Activated naive CD4-positive, alpha-beta T cell treated with Interleukin-2 at 50 U/mL for 16 hours (primary cell): ENCODE measurements at places on chromosomes 5 and 9.

DNA sequence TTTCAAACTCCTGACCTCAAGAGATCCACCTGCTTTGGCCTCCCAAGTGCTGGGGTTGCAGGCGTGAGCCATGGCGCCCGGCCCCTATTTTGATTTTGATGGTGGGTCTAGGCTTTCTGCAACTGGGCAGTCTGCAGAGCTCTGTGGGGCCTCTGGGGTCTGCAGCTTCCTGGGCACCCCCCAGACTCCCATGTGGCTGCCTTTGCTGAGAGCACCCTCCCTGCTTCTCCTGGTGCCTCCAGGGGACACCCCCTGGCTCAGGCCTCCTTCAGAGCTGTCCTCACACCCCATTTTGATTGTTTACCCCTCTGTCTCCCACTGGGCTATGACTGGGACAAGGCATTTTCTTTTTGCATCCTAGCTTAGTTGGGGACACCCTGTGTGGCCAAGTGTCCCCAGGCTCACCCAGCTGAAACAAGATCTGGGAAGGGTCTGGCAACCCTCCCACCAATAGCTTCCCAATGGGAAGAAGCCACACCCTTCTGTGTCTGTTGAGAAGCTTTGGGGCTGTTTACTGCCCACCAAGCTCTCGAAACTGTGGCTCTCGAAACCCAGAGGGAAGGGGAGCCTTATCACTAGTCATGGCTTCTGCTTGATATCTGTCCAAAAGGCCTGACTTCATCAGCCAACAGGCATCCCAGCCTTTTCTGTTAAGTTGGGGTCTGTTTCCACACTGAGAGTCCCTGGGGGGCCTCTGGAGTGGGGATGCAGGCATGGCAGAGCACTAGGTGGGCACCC lies 204.4 kb upstream of the IER5L start:
- no peak for DNase-seq

- no peak for DNase-seq
These were observed 292.5 kb downstream of the SH3GL2 start for GRCh38 chr9:17871213-17871890.

GRCh38 chr5:163436515-163436914 lies 880 bp upstream of the CCNG1 start:
- no peak for DNase-seq

- no peak for DNase-seq
These were observed 591.7 kb downstream of the ZNF608 start for GRCh38 chr5:124154714-124155113.

DNA sequence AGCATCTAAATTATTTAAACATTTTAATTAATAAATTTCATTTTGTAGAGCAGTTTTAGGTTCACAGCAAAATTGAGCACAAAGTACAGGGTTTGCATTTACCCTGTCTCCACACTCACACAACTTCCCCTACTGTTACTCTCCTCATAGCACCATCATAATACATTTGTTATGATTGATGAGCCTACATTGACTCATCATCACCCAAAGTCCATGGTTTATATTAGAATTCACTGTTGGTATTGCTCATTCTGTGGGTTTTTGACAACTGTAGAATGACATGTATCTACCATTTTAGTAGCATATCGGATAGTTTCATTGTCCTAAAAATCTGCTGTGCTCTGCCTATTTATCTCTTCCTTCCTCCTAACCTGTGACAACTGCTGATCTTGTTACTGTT lies 411.1 kb upstream of the MPDZ start:
- DNase-seq, result no peak

DNA sequence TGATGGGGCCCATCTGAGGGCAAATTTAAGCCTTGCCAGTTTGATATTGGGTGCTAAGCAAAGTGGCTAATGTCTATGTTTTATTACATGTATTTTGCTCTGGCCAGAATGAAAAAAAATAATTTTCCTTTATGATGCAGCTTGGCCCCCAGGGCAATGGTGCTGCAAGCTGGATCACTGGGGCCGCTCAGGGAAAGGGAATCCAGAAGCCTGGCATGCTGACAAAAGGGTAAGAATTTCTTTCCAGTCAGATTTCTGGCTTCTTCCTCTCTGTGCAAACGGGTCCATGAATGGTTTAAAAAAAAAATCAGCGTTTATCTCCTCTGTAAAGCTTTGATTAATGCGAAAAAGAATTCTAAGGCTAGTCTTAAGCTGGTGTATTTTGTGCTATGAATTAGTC lies 138.4 kb downstream of the MAPKAP1 start:
- no peak for DNase-seq

DNA sequence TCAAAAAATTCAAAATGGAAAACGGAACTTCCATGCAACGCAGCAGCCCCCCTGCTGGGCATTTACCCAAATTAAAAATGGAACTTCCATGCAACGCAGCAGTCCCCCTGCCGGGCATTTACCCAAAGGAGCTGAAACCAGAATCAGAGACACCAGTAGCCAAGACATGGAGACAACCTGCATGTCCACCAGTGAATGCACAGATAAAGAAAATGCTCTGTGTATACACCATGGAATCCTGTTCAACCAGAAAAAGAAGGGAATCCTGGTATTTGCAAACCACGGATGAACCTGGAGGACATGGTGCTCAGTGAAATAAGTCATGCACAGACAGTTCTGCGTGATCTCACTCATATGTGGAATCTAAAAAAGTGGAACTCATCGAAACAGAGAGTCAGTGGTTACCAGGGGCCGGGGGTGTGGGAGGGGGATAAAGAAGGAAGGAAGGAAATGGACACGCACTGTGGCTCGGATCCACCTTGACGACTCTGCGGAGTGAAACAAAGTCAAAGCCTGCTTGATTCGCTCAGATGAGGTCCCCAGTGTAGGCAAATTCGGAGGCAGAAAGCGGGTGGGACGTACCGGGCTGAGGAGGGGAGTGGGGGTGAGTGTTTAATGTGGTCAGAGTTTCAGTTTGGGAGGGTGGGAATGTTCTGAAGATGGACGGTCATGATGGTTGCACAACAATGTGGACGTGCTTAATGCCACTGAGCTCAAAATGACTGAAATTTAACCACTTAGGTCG lies 40.2 kb upstream of the EXOC3 start:
- peak; percentile 36 for DNase-seq

- DNase-seq, result no peak
These were observed 284.3 kb downstream of the TAF11L14 start for GRCh38 chr5:17918373-17919104.

DNA sequence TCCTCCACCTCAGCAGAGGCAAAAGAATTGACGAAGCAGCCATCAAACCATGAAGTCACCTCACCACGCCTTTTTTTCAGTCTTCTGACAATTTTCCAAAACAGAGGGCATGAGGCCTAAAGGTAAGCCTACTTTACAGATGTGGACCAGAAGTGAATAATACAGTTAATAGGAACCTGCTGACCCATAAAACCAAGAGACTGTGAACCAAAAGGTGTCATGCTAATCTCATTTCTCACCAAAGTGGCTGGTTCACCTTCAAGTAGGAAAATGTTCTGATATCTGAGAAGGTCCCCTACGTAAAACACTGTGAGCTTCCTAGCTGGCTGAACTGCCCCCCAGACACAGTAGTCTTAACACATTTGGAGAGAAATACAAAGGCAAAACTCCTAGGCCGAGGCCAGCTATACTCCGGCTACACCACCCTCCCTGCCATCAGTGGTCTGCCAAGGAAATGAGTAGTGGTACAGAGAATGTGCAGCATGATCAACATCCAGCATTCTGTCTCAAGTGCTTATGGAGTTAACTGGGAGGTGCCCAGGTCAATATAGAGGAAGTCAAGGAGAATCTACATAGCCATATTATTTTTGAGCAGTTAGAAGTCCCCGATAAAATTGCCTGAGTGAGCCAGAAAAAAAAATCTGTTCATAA lies 19.3 kb upstream of the F2RL2 start:
- no peak for DNase-seq

- DNase-seq, result no peak
These were observed 129.7 kb downstream of the YIPF5 start for GRCh38 chr5:144040615-144041305.

DNA sequence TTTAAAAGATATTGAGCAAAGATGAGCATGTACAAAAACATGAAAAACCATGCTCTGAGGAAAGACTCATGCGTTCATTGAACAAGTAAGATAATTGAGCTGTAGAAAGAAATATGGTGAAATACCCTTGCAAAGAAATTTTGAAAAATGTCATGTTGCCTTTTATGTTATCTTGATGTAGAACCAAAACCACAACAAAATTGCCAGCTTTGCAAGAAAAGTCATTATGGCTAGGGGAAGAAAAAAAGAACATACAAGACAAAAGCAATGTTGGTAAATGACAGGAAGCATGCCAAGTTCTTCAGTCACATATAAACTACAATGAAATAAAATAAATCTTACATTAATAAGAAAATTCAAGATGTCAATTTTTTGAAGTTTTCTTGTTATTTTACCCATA lies 368.0 kb downstream of the IRX1 start:
- no peak for DNase-seq

DNA sequence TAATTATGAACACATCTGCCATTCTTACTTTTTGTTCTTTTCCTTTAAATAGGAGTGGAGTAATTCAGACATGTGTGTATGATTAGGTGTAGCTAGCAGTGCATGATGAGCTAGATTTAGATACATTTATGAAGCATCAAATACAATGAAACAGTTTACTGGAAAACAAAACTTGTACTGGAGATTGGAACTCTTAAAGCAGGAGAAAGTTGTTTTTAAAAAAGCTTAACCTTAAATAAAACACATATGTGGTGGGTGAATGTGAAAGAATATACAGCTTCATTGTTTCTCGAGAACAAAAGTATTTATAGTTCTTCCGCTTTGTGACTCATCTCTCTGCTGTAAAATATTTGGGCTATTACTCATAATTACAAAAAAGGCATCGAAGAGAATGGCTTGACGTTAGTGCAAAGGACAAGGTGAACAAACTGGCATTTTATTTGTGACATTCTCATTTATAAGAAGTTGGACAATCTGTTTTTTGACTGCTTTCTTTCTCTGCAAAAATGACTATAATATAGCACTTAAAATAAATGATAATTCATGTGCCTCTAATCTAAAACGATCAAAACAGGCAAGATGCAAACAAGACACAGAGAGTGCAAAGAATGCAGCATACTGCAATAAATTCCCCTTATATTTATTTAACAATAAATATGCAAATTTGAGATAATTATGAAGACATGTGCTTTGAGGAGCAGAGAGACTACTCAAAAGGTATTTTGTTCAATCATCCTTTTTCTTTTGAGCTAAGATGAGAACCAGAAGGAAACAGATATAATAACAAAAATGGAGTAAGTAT lies 478.8 kb downstream of the CETN3 start:
- DNase-seq, result no peak

DNA sequence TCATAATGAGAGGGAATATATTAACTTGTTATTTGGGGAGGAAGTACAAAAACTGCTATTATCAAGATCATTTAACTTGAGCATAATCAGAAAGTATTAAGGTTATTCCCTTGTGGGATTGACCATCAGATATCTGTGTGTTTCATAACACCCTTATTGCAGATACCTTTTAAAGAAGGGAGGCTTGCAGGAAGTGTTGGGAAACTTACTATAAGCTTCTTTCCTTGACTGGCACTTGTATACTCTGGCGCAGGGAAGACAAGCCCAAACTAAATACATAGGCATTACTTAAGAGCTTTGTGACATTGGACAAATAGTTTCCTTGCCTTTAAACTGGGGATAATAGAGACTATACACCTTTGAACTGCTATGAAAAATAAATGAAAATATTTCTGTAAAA lies 50.9 kb downstream of the PIK3R1 start:
- DNase-seq, result no peak

- DNase-seq, result no peak
These were observed 123.1 kb upstream of the FREM1 start for GRCh38 chr9:15033316-15033715.

GRCh38 chr5:23507278-23507685 lies at the start of gene PRDM9:
Gene PRDM9, plus strand, starts transcription at chr5:23507609. Its CDS starts 1,425 bp downstream, at chr5:23509034.
- DNase-seq, result no peak

DNA sequence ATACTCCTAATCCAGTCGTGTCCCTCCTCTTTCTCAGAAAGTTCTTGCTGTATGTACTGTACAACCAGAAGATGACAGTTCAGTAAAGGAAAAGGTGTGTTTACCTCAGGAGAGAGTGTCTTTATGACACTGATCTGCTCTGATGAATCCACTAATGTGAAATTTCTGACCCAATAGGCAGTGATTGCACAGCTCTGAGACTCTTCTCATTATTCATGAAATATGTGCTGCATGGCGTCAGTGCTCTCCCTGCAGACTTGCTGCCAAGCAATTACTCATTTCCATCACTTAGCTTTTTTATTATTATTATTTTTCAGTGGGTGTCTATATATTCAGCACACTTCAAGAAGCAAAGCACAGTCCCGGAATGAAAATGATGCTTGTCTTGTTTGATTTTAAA lies 389.0 kb downstream of the RASEF start:
- DNase-seq, result no peak

GRCh38 chr5:67032921-67033664 lies 163.5 kb downstream of the CD180 start:
- DNase-seq, result no peak

DNA sequence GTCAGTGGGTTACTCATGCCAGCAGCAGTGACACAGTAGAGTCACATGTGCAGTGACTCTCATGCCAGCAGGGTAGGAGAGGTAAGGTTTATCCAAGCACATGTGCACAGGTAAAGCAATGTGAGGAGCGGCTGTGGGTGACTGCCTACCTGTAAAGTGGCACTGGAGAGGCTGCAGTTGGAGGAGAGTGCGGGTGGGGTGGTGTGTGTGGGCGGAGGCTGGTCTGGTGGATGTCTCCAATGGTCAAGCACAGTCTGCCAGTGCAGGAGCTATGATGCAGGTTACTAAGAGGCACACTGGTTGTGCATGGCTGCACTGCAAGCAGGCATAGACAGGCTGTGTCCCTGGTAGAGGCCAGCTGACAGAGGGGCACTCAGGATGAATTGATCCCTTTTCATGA lies 588.2 kb upstream of the FTMT start:
- DNase-seq, result no peak

- DNase-seq, result no peak
These were observed 3.5 kb downstream of the PRUNE2 start for GRCh38 chr9:76902395-76902794.

DNA sequence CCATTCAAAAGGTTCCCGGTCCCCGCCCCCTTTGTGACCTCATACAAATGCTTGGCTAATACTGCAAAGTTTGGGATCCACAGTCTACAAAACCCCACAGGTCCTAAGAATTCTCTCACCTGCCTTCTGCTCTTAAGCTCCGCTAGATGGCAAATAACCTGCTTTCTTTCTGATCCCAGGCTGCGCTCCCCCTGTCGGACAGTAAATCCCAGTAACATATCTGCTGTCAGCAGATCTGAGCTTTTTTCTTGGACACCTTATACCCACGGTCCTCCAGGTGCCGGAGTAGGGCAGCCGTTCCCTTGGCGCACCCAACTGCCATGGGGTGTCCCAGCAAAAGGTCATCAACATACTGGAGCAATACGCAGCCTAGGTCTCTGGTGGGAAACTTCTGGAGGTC lies 39.0 kb upstream of the PPP1R26 start:
- no peak for DNase-seq
